ENCODE measurements at places on chromosomes 3 and 15. TPM values are rescaled to one million over a fixed set of nuclear protein-coding genes. Genes with fewer than 3 reads are reported as not detected.

The TRNT1 gene
- polyA plus RNA-seq: 16.6 TPM

The ALG1L2 gene
- 0.87 TPM for polyA plus RNA-seq

The IQCF5 gene
- not detected for polyA plus RNA-seq

The TM4SF18 gene
- 18.7 TPM for polyA plus RNA-seq

The OR5K2 gene
- not detected for polyA plus RNA-seq

The CCR8 gene
- not detected for polyA plus RNA-seq

The ZCWPW2 gene
- 1.6 TPM for polyA plus RNA-seq

The ERC2 gene
- polyA plus RNA-seq: 0.52 TPM

The GOLGA8H gene
- polyA plus RNA-seq: 0.41 TPM

The GOLGA6D gene
- 0.89 TPM for polyA plus RNA-seq

The SCAMP5 gene
- polyA plus RNA-seq: 12.0 TPM

The DNAJA4 gene
- polyA plus RNA-seq: 103 TPM

The SMCO1 gene
- polyA plus RNA-seq: 1.6 TPM

The DPPA4 gene
- polyA plus RNA-seq: 1.8 TPM

The PPARG gene
- polyA plus RNA-seq: 2.0 TPM

The ERICH6 gene
- 0.53 TPM for polyA plus RNA-seq

The RRP9 gene
- 17.3 TPM for polyA plus RNA-seq

The ZNF609 gene
- polyA plus RNA-seq: 16.9 TPM

The PTX3 gene
- 9.9 TPM for polyA plus RNA-seq

The GRK7 gene
- polyA plus RNA-seq: not detected

The RTP3 gene
- polyA plus RNA-seq: not detected

The CELSR3 gene
- polyA plus RNA-seq: 0.33 TPM

The SPINK8 gene
- 0.49 TPM for polyA plus RNA-seq

The FRMD4B gene
- polyA plus RNA-seq: 19.0 TPM

The CCR3 gene
- polyA plus RNA-seq: not detected

The SQOR gene
- 3.1 TPM for polyA plus RNA-seq
